NCI-H524 treated with DMSO at 0.1 percent for 48 hours (cell line): ENCODE measurements at places on chromosomes 16 and 17.

- DNase-seq: no peak
Observed at GRCh38 chr17:82228842-82229697, at the start of gene SLC16A3. SLC16A3 (plus strand) TSS chr17:82229042; CDS start chr17:82236009, 6,967 bp downstream.

GRCh38 chr17:48647963-48648245 is 21.7 kb upstream of the HOXB9 start:
- DNase-seq: no peak

GRCh38 chr16:78057803-78058564 is 35.6 kb downstream of the CLEC3A start:
- no peak for DNase-seq

DNA sequence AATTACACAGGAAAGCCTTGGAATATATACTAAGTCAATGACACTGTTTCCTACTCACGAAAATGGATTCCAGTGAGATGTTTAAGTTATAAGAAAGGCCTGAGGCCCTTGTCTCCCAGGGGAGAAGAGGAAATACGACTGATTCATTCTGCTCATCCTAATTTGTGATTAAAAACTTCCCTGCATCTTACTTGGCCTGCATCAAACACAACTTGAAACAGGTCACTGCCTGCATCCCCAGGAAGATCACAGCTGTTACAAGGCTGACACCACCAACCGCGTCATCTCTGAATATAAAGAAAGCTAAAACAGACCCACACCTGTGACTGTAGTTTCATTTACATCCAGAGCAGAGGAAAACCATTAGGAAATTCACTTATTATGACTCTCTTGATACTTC is 121.9 kb downstream of the DNAH3 start:
- no peak for DNase-seq

GRCh38 chr16:82650804-82651203 is 24.0 kb downstream of the CDH13 start:
- no peak for DNase-seq

GRCh38 chr17:78959803-78960202 is 19.9 kb downstream of the LGALS3BP start:
- DNase-seq: no peak

DNA sequence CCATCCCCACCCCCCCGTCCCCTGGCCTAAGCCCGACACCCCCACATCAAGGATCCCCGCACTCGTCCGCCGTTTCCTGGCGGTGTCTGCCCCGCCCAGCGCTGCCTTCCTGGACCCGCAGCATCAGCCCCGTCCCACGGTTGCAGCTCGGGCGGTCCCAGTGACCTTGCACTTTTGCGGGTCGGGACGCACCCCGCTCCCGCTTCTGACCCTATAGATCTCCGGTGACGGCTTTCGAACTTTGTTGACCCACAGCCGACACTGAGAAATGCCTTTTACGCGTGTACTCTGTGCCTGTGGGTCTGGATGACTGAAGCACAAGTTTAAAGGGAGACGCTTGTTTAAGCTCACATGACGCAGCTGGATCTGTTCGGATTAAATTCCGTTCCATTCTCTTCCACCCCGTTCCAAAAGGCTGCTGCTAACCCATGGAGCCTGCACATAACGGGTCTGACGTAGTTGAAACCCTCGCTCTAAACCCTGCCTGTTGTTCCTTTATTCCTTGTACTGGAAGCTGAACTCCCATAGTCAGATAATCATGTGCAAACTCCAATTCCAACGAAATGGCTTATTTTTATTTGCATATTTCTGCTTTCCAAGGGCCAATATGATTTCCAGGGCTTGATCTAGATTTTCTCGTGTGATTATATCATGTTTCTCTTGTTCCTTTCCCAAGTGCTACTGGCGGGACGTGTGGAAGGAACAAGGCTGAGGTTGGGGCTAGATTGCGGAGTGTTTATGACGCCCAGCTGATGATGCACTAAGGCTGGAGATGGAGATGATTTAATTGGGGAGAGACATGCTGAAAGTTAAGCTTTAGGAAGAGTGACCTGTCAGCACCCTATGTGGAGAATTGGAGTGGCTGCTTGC is 834 bp downstream of the FLYWCH1 start:
- no peak for DNase-seq

DNA sequence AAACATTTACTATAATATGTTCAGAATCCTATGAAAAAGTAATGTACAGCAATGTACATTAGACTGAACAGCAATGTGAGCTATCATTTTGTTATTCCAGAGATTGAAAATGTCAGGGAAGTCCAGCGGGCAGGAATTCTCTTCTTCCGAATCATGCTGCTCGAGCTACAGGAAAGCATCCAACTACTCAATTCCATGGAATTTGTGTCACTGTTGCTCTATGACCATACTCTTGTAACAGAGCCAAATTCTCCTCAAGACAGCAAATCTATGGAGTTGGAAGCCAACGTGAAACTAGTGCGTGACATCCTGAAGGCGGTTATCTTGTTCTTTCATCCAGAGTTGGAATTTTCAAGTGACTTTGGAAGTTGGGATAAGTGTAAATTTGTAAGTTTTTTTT is 24.8 kb upstream of the NSRP1 start:
- DNase-seq: no peak

GRCh38 chr17:75238684-75239191 is 22.7 kb downstream of the GGA3 start:
- DNase-seq: peak; percentile 24

DNA sequence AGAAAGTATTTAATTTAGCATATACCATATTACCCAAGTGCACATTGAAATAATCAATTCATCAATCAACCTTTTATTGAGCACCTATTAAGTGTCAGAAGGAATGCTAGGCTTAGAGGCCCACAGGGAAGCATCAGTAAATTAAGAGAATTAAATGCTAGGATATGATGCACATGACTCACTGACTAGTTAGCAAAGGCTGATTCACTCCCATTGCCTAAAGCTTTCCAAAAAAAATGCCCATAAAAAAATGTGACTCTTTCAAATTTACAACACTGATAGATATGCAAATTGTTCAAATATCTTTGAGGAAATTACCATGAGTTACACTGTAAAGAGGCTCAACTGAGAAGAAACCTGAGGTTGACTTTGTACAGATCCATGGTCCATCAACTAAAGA is 883.3 kb downstream of the CDH11 start:
- DNase-seq: no peak

- DNase-seq: no peak
Observed at GRCh38 chr16:84180519-84181140, 6.2 kb downstream of the TAF1C start.

GRCh38 chr16:64196444-64196843 is 925.4 kb downstream of the CDH11 start:
- no peak for DNase-seq
